ENCODE measurements at places on chromosomes 4 and X.
A peak's percentile ranks its signal among the peaks of the same experiment; 100 is the strongest.

GRCh38 chr4:157912212-157912611, 260.6 kb downstream of the GASK1B start:
- no peak for DNase-seq

- no peak for DNase-seq
Observed at GRCh38 chr4:4984186-4984585, 35.1 kb downstream of the CYTL1 start.

- DNase-seq = peak; percentile 62
Observed at GRCh38 chr4:186134257-186134656, 29.8 kb downstream of the FAM149A start.

GRCh38 chr4:81038636-81039350, 8.3 kb downstream of the BMP3 start:
- DNase-seq = no peak

GRCh38 chrX:20681683-20682082, 415.0 kb upstream of the RPS6KA3 start:
- DNase-seq = no peak

- DNase-seq = no peak
Observed at GRCh38 chr4:39346856-39347519, 19.2 kb downstream of the RFC1 start.

GRCh38 chr4:84750260-84750959, 167.5 kb downstream of the CDS1 start:
- DNase-seq = peak; percentile 52

GRCh38 chr4:176084769-176085168, 19.1 kb downstream of the WDR17 start:
- DNase-seq = no peak

DNA sequence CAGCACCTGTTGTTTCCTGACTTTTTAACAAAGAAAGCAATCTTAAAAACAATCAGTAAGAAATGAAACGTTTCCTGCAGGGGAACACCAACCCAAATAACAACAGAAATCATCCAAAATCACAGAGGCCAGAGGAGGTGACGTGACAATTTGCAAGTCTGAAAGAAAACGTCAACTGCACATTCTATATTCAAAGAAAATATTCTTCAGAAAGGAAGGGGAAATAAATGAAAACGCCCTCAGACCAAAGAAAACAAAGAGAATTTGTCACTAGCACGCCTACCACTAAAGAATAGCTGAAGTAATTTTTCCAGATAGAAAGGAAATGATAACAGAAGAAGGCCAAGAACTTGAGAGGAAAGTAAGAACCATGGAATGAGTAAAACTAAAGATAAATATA, 74.4 kb downstream of the CASP3 start:
- DNase-seq = no peak

DNA sequence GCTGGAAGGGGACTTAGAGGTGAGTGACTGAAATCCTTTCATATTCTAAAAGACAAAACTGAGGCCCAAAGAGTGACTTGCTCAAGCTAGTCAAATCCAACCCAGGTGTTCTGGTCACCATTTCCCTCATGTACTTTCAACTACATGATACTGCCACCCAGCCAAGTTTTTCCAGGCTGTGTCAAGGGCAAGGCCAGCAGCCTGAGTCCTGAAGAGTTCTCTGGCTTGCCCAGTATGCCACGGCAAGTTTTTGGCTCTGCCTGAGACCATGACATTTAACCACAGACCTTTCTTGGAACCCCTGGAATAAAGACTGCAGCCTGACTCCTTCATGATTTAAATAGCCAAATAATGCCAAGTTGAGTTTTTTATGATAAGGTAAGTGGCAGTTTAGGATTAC, 10.7 kb upstream of the TMEM164 start:
- no peak for DNase-seq

DNA sequence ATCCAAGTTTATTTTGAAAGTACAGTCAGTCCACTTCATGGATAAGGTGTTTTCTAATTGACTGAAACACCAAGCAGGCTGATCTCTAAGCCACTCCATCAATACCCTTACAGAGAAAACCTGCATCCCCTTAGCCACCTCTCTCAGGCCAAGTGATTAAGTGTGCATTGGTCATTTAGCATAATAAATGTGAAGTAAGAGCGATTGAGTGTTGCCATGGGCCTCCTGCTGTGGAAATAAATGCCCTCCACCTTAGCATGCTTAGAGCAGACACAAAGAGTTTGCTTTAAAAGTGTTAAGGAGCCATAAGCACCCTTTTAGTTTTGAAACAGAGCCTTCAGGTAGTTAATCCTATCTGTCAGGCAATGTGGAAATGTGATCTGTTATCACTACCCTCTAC, 386.5 kb downstream of the GPAT3 start:
- no peak for DNase-seq

GRCh38 chr4:2339458-2340271, 77.8 kb upstream of the MXD4 start:
- DNase-seq = no peak

- DNase-seq = no peak
Observed at GRCh38 chr4:49032440-49033161, 46.5 kb downstream of the CWH43 start.

DNA sequence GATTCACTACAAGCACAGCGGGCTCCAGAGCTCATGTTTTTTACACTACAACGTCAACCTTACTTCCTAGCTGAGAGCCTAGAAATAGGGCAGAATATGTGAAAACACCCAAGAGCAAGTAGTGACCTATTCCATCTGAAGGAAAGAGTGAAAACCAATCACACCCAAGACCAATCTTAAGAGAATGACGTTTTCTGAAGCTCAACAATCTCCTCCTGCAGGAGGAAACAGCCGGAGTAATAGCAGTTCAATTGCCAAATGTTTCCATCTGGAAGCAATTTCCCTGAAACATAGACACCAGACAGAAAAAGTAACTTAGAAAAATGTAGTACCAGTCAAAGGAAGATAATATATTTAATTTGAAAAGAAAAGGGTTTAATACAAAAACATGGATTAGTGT, 142.4 kb downstream of the ANXA5 start:
- no peak for DNase-seq

DNA sequence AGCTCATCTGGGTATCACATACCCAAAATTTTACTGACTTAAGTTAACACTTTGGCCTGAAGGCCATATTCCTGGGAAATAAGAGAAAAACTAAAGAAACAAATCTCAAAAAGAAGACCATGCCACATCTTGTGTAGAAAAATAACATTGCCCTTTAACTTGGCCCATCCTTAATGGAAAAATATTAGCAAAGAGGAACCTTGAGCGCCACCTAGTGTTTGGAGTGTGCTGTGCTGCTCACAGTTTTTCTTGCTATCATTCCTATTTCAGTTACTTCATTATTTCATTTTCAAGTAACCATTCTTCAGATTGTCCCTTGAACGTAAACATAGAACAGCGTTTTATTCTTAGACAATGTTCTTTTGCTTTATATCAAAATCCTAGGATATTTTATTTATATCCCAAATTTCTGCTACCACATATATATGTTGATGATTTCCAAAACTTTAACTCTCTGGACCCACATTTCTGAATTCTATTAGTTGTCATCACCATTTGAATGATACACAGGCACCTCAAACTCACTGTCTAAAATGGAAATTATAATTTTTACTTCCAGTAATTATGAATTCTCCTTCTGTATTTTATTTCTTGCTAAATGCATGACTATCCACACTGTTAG, 999.0 kb upstream of the ADGRL3 start:
- peak; percentile 61 for DNase-seq

DNA sequence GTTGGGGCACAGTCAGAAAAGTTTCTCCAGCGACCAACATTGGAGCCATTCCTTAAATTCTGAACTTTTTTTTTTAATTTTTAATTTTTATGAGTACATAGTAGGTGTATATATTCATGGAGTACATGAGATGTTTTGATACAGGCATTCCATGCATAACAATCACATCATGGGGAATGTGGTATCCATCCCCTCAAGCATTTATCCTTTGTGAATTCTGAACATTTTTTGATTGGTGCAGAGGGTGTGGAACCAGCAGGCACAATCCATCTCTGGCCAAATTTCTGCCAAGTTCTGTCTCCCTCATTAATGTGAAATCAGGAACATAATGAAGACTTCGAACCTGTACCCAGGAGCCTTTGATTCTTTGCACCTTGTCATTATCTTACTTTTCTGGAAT, 267.0 kb downstream of the FRMPD4 start:
- no peak for DNase-seq

DNA sequence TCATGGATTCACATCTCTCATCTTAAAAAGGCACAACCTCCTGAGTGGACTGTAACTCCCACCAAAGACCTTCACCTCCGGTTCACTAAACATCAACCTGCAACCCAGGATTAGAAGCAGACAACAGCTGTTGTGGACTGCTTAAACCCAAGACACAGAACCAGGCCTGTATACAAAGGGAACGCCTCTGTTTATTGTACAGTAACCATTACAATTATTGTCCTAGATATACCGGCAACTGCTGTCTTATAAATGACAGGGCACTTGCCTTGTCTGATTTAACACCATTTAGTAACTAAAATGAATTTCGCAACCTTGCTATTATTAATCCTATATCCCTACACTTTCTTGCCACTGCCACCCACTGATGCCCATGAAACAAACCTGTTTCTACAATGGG, 22.8 kb upstream of the CSTF2 start:
- DNase-seq = no peak

GRCh38 chrX:77450415-77450814, 3.2 kb downstream of the FGF16 start:
- no peak for DNase-seq

DNA sequence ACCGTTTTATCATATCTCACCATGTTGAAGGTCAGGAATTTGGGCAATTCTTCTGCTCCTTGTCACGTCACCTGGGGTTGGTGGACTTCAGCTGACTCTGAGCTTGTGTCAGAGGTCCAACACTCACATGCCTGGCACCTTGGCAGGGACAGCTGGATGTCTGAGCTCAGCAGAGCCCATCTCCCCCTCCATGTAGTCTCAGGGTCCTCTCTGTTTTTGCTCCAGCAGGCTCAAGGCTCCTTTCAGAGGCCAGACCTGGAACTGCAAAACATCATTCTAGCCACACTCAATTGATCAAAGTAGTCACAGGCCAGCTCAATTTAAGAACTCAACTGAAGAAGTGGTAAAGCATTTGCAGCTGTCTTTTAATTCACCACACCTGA, 45.4 kb downstream of the EDNRA start:
- no peak for DNase-seq
